ENCODE measurements at places on chromosomes 12 and 14. TPM values are rescaled to one million over a fixed set of nuclear protein-coding genes. Genes with fewer than 3 reads are reported as not detected.

Gene APOF
- not detected for total RNA-seq

DNA sequence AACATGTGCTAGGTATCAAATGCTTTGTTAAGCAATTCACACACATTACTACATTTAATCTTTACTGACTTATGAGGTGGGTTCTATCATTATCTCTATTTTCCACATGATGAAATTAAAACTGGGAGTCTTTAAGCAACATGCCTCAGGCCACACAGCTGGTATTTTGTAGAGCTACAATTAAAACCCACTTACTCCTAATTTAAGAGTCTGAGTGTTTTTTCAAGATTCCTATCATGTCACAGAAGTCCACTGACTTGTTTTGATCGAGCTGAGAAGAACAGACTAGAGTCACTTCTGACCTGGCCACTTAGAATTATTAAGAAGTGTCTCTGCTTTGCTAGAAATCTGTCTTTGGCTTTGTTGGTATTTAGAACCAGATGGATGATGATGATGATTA is 670.7 kb downstream of the NRXN3 start:
- no peak for DNase-seq

DNA sequence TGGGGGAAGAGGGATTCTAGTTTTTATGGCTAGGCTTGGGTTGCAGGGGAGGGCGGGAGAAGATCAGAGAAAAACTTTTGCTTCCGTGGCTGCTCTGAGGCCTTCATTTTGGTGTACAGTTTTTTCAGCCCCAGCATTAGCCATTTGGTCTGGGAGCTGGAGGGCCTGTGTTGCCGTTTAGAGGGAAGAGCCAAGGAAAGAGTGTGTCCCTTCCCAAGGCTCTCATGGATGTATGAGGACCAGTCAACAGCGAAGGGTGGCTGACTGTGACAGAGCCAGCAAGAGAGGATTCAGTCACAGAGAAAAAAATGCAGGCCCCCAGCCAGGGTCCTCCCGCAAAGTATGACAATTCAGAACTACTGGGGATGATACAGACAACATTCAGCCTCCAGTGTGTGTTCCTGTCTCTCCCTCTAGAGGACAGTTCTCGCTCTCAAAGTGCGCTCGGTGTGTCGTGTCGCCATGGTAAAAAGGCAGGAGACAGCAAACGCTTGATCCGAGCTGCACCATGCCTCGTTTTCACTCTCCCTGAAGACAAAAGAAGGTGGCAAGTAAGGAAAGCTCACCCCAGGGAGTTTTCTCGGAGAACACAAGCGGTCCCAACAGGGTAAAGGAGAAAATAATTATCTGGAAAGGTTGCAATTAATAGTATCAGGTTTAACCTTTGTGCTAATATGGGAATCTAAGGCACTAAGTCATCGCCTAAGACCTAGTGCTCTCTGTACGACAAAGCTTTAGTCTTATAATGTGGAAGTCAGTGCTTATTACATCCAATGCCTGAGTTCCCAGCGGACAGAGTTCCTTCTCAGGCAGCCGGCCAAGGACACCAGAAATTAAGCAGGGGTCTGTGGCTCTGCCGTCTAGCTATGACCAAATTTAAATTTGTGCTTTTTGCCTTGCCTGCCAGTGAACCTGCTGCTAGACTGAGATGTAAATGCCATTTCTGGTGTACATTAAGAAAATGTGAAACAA is 157.3 kb upstream of the PLXNC1 start:
- DNase-seq, result no peak

Gene ARMH4
- 6.6 TPM for total RNA-seq

Gene GDF3
- 0.53 TPM for total RNA-seq

GRCh38 chr12:31466768-31467167 is 124.2 kb downstream of the DENND5B start:
- no peak for DNase-seq

- no peak for DNase-seq
Measured at GRCh38 chr12:123063535-123063934, 83.1 kb downstream of the ARL6IP4 start.

DNA sequence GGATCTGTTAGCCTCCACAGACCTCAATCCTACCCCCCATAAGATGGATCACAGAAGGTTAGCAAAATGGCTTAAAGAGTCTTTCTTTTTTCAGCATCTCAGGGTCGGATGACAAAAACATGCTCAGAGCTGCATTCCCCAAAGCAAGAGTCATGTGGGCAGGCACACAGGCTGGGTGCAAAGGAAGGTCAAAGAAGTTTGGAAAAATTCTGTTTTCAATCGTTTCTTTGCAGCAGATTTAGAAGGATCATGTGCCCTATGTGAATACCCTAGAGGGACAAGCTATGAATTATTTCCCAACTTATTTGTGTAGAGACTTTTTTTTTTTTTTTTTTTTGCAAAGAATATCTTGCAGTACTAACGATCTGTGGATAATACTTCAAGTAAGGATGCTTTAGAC is 845.4 kb downstream of the VRK1 start:
- no peak for DNase-seq

Gene OTUB2
- 5.7 TPM for total RNA-seq

DNA sequence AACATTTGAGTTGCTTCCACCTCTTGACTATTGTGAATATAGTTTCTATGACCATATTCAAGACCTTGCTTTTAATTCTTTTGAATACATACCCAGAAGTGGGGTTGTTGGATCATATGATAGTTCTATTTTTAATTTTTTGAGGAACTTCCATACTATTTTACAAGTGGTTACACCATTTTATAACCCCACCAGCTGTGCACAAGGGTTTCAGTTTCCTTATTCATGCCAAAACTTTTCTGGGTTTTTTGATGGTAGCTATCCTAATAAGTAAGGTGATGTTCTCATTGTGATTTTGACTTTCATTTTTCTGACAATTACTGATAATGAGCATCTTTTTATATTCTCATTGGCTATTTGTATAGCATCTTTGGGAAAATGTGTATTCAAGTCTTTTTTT is 109.4 kb upstream of the GARIN2 start:
- no peak for DNase-seq

Gene MYH6
- not detected for total RNA-seq

DNA sequence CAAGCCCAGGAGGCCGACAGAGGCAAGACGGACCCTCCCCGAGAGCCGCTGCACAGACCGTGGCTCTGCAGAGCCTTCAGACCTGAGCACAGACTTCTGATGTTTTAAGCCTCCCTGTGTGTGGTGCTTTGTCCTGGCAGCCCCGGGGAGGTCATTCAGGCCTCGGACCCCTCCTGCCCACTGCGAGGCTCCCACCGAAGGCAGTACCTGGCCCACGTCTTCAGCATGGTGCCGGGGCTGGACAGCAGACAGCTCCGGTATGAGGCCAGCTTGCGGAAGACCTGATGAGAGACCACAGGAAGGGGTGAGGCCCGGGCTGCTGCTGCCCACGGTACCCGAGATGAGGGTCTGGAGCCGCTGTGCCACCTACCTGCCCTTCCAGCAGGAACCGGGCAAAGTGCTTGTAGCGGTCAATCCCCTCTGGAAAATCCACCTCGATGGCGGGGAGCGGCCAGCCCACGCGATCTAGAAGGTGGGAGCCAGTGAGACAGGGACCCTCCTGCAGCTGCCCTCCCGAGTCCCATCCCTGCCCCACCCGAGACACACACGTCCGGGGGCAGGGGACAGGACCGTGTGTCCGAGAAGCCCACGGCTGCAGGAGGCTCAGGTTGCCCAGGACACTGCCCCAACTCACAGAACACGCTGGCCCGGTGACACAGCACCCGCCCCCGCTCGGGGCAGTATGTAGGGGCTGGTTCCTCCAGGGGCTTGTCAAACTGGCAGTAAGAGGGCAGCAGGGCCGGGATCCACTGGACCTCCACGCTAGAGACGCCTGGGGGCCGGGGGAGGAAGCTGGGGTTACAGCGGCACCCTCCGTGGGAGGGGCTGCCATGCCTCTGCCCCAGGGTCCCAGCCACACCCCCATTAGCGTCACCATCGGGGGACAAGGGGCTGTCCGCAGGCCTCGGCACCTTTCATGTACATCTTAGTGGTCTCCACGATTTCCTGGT is 35.6 kb upstream of the UBC start:
- no peak for DNase-seq

All from glomerular endothelial cell (primary cell).